Vagina (tissue), 2 donors: ENCODE measurements at places on chromosomes 6 and 20. TPM values are rescaled to one million over a fixed set of nuclear protein-coding genes. Genes with fewer than 3 reads are reported as not detected.

The RAB44 gene
- 0.49 TPM for total RNA-seq

The HSF2 gene
- 27.5 TPM for total RNA-seq

The ARMH2 gene
- not detected for total RNA-seq

The C4B gene
- 23.1 TPM for total RNA-seq

The AHCY gene
- 98.2 TPM for total RNA-seq

The CAP2 gene
- 9.6 TPM for total RNA-seq

The PPP1R3G gene
- 4.4 TPM for total RNA-seq

The OR2J3 gene
- total RNA-seq = not detected

The PROKR2 gene
- total RNA-seq = not detected

The B3GALT4 gene
- 14.0 TPM for total RNA-seq

DNA sequence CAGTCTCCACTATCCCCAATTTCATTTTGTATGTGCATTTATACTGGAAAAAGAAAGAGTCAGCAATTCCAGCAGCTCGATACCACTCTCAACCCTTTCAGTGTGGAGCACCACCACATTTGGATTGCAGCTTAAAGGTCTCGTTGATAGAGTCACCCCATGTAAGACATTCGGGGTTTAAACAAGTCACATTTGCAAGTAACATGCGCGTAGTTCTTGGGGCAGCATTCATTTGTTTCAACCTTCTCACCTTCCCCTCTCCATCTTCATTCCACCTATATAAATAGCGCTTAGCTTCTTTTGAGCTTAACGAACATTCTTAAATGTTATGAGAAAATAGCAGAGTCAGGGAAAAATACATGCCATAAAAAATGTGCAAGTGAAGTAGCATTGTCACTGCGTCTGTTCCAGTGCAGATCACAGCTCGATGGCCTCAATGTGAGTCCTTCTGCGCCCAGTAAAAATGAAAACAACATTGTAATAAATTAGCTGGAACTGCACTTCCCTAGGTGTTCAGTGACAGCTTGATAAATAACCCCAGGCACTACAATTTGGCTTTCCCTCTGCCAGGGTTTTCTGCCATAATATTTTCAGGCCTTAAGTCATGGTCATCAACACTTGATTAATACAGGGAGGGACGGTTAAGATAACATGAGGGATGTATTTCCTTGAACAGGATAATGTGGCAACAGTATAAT lies 737.8 kb upstream of the NRSN1 start:
- no peak for DNase-seq
- H3K36me3 ChIP-seq = no peaks in the 10 kb centered on the region
- no peaks in the 10 kb centered on the region for H3K4me1 ChIP-seq

- no peaks in the 10 kb centered on the region for H3K36me3 ChIP-seq
- H3K4me1 ChIP-seq = no peaks in the 10 kb centered on the region
- no peak for DNase-seq
- H3K27ac ChIP-seq = no peak overlapping the region
- no peaks in the 10 kb centered on the region for H3K27me3 ChIP-seq
Observed at GRCh38 chr6:8110117-8110721, 7.9 kb upstream of the EEF1E1 start.

DNA sequence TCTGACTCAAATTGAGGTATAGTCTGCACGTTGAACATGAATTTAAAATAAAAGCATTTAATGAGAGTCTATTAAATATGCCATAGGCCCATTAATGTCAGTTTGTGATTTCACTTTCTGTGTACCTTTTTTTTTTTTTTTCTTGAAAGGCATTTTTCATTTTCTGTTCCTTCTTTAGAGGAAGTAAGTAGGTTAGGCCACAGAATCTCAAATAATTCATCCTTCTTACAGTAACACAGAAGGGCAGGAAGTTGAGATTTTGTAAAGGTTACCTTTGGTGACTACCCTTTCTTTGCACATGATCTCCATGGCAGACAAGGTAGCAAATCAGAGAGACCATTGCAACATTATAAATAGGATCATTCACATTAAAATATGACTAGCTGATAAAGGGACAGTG lies 9.6 kb downstream of the L3MBTL3 start:
- no peak overlapping the region for H3K27ac ChIP-seq
- H3K4me1 ChIP-seq = no peaks in the 10 kb centered on the region
- no peak overlapping the region for H3K4me3 ChIP-seq
- no peak for DNase-seq
- H3K27me3 ChIP-seq = no peaks in the 10 kb centered on the region
- no peaks in the 10 kb centered on the region for H3K36me3 ChIP-seq

DNA sequence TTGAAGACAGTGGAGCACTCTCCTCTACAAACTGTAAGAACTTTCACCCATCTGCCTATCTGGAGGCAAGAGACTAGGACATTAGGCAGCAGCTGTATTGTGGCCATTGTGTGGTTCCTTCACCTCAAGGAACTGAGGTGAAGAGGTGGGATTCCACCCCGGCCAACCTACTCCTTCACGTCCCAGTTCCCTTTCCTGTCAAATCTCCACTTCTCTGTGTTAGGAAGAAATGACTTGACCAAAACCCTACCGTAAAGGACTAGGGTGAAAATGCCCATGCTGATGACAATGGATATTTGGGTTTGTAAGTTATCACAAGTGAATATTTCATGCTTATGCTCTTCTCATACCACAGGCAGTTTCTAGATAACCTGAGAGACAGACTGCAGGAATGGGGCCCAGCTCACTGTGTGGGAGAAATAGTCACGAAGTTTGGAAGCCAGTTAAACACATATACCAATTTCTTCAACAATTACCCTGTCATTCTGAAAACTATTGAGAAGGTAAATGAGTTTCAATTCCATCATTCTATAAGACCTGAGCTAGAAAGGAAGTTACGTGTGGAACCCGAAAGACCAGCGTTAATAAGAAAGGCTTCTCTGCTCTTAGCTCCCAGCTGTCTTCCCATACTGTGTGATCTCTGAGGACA lies 86.6 kb downstream of the ECT2L start:
- H3K4me3 ChIP-seq = no peak overlapping the region
- H3K27me3 ChIP-seq = no peaks in the 10 kb centered on the region
- H3K4me1 ChIP-seq = no peaks in the 10 kb centered on the region
- no peak for DNase-seq
- no peak overlapping the region for H3K27ac ChIP-seq

- H3K27ac ChIP-seq = no peak overlapping the region
- H3K4me1 ChIP-seq = peaks cover 4% of the 10 kb centered on the region
- H3K36me3 ChIP-seq = no peaks in the 10 kb centered on the region
- no peak overlapping the region for H3K4me3 ChIP-seq
- DNase-seq = no peak
- no peaks in the 10 kb centered on the region for H3K27me3 ChIP-seq
Observed at GRCh38 chr6:113381959-113382358, 475.2 kb upstream of the MARCKS start.

DNA sequence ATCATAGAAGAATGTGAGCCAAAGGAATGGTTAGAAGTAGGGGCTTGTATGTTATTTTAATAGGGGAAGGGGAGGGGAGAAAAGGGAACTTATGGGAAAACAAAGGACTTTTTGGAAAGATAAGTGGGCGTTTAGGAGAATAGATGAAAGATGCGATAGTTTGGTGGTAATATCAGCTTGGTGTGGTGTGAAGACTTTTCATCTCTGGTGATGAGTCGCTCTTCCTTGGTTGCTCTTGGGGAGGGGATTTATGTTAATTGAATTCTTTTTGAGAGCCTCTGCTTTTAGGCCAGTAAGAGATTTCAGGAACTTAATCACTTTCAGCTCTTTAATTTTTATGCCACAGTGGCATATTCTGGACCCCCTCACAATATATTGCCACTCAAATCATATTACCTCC lies 10.8 kb downstream of the HECA start:
- no peaks in the 10 kb centered on the region for H3K36me3 ChIP-seq
- no peak overlapping the region for H3K27ac ChIP-seq
- no peaks in the 10 kb centered on the region for H3K27me3 ChIP-seq
- peaks cover 78% of the 10 kb centered on the region for H3K4me1 ChIP-seq
- DNase-seq = no peak

DNA sequence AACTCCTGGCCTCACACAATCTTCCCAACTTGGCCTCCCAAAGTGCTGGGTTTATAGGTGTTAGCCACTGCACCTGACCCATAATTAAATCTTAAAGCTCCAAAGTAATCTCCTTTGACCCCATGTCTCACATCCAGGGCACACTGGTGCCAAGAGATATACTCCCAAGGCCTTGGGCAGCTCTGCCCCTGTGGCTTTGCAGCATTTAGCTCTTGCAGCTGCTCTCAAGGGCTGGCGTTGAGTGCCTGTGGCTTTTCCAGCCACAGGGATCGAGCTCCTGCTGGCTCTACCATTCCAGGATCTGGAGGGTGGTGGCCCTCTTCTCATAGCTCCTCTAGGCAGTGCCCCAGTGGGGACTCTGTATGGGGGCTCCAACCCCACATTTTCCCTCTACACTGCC lies 49.3 kb upstream of the CD2AP start:
- H3K4me1 ChIP-seq = no peaks in the 10 kb centered on the region
- no peaks in the 10 kb centered on the region for H3K27me3 ChIP-seq
- no peaks in the 10 kb centered on the region for H3K36me3 ChIP-seq
- no peak overlapping the region for H3K27ac ChIP-seq

GRCh38 chr6:134816780-134817179 lies 133.1 kb downstream of the ALDH8A1 start:
- H3K4me1 ChIP-seq = peaks cover 8% of the 10 kb centered on the region
- no peaks in the 10 kb centered on the region for H3K36me3 ChIP-seq
- H3K27ac ChIP-seq = no peak overlapping the region
- H3K4me3 ChIP-seq = no peak overlapping the region
- no peaks in the 10 kb centered on the region for H3K27me3 ChIP-seq
- DNase-seq = no peak

DNA sequence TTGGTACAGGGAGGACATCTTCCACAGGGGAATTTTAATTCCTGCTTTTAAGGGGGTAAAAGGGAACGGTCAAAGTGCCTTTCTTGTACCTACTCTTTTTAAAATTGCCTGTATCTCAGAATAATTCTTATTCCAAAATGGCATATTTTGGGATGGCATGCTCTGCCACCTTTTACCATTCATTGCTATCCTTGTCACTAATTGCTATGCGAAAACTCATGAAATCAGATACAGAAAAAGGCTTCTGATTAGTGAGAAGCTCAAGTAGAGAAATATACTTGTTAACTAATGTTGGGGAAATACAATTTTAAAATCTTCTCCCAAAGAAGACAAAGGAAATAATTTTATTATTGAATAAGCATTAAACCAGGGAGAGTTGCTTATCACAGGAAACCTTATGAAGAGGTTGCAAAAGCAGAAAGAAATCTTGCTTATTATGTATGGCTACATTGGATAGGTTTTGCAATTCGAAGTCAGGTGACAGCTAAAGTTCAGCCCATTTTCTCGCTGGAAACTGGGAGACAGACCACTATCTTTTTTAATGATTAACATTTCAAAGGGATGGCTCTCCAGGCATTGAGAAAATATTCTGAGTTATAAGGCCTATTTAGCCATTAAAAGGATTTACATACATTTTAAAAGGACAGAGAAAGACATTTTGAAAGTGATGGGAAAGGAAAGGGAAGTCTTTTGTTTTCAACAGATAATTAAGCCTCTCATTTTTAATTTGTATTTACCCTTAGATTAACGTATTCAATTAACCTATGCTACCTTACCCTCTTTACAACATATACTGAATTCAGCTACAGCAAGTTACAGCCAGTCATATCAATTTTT lies 110.3 kb upstream of the PRSS16 start:
- no peak overlapping the region for H3K4me3 ChIP-seq
- DNase-seq = no peak
- H3K4me1 ChIP-seq = peaks cover 31% of the 10 kb centered on the region
- H3K27ac ChIP-seq = no peak overlapping the region

GRCh38 chr6:373773-374724 lies 17.5 kb upstream of the IRF4 start:
- H3K27ac ChIP-seq = no peak overlapping the region
- H3K36me3 ChIP-seq = no peaks in the 10 kb centered on the region
- peaks cover 4% of the 10 kb centered on the region for H3K27me3 ChIP-seq
- H3K4me1 ChIP-seq = no peaks in the 10 kb centered on the region
- no peak for DNase-seq

- H3K27me3 ChIP-seq = no peaks in the 10 kb centered on the region
- H3K27ac ChIP-seq = no peak overlapping the region
- no peaks in the 10 kb centered on the region for H3K36me3 ChIP-seq
- no peak overlapping the region for H3K4me3 ChIP-seq
- DNase-seq = no peak
Observed at GRCh38 chr6:85672050-85672449, 29.4 kb upstream of the SYNCRIP start.

DNA sequence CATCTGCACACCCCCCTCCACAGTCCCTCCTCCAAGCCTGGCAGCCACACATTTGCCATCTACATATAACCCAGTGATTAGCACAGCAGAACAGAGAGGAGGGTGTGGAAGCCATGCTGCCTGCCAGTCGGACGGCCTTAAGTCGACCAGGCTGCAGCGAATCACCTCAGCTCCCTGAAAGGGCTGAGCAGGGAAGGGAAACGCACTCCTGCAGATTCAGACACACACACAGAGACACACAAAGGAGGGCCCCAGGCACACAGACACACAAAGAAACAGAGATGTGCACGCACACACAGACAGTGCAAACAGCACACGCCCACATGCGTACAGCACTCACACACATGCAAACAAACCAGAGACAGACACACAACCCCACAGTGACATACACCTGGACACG lies 11.2 kb upstream of the SIRPA start:
- no peaks in the 10 kb centered on the region for H3K36me3 ChIP-seq
- H3K27me3 ChIP-seq = no peaks in the 10 kb centered on the region
- no peak overlapping the region for H3K4me3 ChIP-seq
- peaks cover 44% of the 10 kb centered on the region for H3K4me1 ChIP-seq
- DNase-seq = no peak

DNA sequence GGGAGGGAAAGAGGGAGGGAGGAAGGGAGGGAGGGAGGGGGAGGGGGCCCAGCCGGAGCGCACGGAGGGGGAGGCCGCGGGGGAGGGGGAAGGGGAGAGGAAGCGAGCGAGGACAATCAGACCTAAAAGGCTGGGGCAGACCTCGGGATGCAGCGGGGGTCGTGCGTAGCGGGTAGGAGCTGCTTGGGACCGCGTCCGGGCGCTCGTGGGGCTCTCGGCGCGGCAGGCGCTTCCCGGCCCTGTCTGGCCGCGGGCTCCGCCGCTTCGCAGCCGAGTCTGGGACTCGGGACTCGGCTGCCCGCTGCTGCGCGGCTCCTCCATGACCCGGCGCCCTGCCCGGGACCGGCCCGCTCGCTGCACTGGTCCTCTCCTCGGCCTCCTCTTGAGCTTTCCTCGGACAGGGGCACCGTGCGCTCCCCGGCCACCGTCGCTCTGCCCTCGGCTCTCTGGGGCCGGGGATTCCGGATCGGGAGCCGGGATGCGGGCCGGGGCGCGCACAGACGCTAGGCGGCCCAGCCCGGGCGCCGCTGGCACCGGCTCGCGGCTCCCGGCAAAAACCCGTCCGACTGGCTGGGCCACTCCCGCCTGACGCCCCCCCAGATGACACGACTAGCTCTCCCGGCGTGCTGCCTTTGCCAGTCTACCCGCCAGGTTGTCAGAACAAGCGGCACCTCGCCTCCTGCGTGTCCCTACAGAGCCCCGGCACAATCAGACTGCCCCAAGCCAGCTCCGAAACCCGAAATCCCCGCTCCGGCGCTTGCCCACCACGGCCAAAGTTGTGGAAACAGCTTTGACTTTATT lies 2.2 kb downstream of the TFAP2A start:
- peaks cover 15% of the 10 kb centered on the region for H3K27me3 ChIP-seq
- peaks cover 44% of the 10 kb centered on the region for H3K4me1 ChIP-seq
- peak overlapping the region; percentile 54 for H3K4me3 ChIP-seq
- peak; percentile 90 for DNase-seq
- no peaks in the 10 kb centered on the region for H3K36me3 ChIP-seq
- peak overlapping the region; percentile 83 for H3K27ac ChIP-seq
